A549 treated with RU486 at 1 μM for 4 hours (cell line): ENCODE measurements at places on chromosomes 2 and 18. TPM values are rescaled to one million over a fixed set of nuclear protein-coding genes. Genes with fewer than 3 reads are reported as not detected.

SERPINB3 gene
- total RNA-seq, result 0.09 to 0.21 TPM (median 0.14 TPM) in 3 of 5 replicates, not detected in the others

ALK gene
- not detected in 5 replicates for total RNA-seq

BCL11A gene
- total RNA-seq, result 0.31 to 0.54 TPM (median 0.37 TPM) in 3 of 5 replicates, not detected in the others

IMPACT gene
- total RNA-seq, result 10.6 to 13.9 TPM (median 13.5 TPM) in 5 replicates

IL36A gene
- total RNA-seq, result not detected in 5 replicates

IL1R1 gene
- 16.2 to 31.6 TPM (median 26.8 TPM) in 5 replicates for total RNA-seq

ANO7 gene
- 1.7 to 2.7 TPM (median 1.9 TPM) in 5 replicates for total RNA-seq

LOXL3 gene
- total RNA-seq, result 0.14 to 0.66 TPM (median 0.25 TPM) in 5 replicates
